ENCODE measurements at places on chromosomes 2 and 18. TPM values are rescaled to one million over a fixed set of nuclear protein-coding genes. Genes with fewer than 3 reads are reported as not detected.

Gene ZFP36L2
- total RNA-seq: 207 TPM

Gene TGFA
- total RNA-seq: 0.86 TPM

Gene DTNA
- not detected for total RNA-seq

Gene FAP
- total RNA-seq: not detected

Gene REG3G
- total RNA-seq: not detected

Gene PROM2
- 1.0 TPM for total RNA-seq

Gene IL36RN
- not detected for total RNA-seq

Gene C2orf15
- 2.3 TPM for total RNA-seq

Gene LANCL1
- total RNA-seq: 37.2 TPM

Gene ZRANB3
- total RNA-seq: 7.0 TPM
